ENCODE measurements at places on chromosomes 3 and 15.

- DNase-seq = no peak
Measured at GRCh38 chr3:183587336-183587735, 31.8 kb upstream of the KLHL6 start.

DNA sequence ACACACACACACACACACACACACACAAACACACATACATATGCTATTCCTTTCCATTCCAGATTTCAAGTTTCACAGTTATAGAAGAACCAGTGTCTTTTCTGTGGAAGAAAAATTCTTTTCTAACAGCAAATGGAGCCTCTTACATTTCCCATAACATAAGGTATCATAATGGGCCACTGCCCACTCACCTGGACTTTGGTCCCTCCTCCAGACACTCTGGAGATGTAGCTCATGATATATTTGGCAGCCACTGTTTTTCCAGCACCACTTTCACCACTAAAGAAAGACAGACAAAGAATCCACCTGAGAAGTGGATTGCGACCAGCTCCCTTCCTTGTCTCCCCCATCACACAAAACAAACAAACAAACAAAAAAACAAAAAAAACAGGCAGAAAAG is 29.8 kb downstream of the LDHAL6B start:
- no peak for DNase-seq

DNA sequence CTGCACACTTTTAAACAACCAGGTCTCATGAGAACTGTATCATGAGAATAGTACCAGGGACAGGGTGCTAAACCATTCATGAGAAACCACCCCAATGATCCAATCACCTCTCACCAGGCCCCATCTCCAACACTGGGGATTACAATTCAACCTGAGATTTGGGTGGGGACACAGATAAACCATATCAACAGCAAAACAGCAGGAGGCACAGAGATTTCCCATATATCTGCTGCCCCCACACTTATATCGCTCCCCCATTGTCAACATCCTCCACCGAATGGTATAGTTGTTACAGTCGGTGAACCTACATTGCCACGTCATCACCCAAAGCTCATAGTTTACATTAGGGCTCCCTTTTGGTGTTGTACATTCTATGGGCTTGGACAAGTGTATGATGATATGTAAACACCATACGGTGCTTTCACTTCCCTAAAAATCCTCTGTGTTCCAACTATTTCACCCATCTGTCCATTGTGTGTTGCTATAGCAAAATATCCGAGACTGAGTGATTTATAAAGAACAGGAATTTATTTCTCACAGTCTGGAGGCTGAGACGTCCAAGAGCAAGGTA is 224.8 kb downstream of the FAM43A start:
- no peak for DNase-seq

DNA sequence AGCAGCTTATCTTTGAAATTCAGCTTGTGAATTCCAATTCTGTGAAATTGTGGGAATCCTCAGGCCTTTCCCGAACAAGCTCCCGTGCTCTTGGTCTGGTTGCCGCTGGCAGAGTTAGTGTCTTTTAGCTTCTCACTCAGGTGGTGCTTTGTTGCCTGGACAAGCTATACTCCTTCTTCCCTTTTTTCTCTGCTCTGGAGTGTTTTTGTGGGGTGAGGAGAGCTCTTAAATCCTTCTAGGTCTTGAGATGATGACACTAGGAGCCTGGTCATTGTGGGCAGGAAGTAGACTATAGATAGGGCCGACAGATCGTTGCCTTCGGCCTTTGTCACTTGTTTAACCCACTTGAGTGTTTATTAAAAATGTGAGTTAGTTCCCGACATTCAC is 93.8 kb downstream of the SLCO3A1 start:
- DNase-seq = no peak

DNA sequence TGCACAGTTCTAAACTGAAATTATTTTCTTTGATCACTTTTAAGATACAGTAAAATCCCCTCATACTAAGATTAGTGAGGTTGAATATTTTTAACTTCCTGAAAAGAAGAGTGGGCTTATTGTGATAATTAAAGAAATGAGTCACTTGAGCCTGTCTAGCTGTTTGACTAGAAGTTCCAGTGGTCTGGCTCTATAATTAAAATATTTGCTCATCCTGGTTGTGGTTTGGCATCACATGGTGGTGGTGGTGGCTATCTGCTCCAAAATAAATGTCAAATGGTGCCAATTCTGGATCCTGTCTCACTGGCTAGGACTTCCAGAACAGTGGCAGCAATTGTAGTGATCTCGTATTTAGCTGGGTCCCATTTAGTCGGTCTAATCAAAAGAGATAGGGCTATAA is 8.6 kb upstream of the TEX9 start:
- DNase-seq = no peak

Data from stimulated activated CD8-positive, alpha-beta memory T cell treated with anti-CD3 and anti-CD28 coated beads, Interleukin-2, amount 100 ng/mL, for 1 hour (primary cell).